ENCODE measurements at places on chromosomes 2 and 18.

- no peak for DNase-seq
Observed at GRCh38 chr2:199470672-199471442, 13.1 kb upstream of the SATB2 start.

DNA sequence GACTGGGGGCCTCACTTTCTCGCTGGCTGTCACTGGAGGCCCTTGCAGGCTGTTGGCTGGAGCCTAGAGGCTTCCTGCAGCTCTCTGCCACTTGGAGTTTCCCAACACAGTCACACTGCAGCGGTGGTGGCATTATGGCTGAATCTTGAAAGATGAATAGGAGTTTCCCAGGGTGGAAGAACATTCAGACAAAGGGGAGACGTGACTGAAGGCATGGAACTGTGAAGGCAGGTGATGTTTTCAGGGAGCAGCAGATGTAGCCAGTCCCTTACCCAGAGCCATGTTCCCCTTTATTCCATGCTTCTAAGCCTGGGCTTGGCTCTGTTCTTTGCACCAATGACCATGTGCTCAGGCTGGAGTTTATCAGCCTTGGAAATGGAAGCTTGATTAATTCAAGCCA lies 106.7 kb upstream of the BOD1L2 start:
- DNase-seq: no peak

DNA sequence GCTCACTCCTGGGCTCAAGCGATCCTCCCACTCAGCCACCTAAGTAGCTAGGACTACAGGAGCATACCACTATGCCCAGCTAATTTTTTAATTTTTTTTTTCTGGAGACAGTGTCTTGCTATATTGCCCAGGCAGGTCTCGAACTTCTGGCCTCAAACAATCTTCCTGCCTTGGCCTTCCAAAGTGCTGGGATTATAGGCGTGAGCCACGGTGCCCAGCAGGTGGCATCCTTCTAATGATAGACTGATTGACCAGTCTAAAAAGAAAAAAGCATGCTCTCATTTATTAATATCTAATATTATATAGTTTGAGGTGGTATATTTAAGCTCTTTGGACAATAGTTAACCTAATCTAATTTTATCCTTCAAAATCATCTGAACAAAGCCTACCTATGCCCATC lies 198.6 kb downstream of the CAMKMT start:
- DNase-seq: no peak

- DNase-seq: no peak
Observed at GRCh38 chr18:77210249-77210648, 39.4 kb upstream of the GALR1 start.

- DNase-seq: no peak
Observed at GRCh38 chr18:23529604-23530003, 26.3 kb downstream of the RMC1 start.

DNA sequence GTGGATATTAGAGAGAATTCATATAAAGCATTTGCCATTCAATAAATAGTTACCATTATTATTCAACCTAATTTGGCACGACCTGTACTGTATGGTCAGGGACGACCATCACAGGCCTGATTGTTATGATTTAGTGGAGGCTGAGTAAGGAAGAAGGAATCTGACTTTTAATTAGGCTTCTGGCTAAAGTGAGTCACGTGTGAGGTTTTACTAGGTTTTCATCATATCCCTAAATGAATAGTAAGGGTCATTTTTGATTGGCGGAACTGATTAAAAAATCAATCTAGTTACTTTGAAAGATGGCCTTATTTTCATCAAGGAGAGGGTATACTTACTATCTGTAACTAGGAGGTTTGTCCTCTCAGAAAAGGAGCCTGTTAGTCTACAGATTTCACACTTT lies 143.4 kb downstream of the ADCYAP1 start:
- DNase-seq: no peak

DNA sequence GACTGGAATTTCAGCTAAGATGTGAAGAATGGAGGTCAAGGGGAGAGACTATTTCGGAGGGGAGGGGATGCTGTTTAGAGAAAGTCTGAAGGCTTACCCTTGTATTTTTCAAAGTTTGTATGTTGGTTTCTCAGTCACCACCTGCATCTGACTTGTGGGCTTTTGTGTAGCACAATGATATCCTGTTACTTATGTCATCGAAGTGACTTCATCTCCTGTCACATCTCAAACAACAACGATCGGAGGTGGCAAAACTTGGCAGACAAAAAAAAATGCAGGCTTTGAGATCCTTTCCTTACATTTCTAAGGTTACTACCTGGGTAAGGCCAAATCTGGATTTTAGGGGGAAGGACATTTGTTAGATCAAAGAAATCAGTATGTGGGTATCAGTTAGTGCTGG lies 11.7 kb upstream of the CXCR4 start:
- no peak for DNase-seq

DNA sequence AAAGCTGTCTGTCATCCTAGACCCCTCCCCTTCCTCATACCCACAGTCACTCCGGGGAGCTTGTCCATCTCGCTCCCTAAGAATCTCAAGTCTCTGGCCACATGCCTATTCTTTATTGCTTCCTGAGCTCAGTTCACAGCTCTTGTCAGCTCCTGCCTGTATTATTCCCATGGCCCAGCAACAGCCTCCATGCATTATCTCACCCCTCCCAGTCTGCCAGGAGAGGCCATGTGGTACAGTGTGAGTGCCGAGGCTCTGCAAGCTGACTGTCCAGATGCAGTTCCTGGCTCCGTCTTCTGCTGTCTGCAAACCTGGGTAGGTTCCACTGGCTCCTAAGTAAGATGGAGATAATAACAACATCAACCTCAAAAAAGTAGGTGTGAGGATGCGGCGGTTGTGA lies 79.7 kb downstream of the MRPS9 start:
- no peak for DNase-seq

GRCh38 chr18:9925369-9925768 lies 11.6 kb downstream of the VAPA start:
- no peak for DNase-seq

GRCh38 chr2:46441838-46442712 lies 37.3 kb upstream of the TMEM247 start:
- DNase-seq: no peak

DNA sequence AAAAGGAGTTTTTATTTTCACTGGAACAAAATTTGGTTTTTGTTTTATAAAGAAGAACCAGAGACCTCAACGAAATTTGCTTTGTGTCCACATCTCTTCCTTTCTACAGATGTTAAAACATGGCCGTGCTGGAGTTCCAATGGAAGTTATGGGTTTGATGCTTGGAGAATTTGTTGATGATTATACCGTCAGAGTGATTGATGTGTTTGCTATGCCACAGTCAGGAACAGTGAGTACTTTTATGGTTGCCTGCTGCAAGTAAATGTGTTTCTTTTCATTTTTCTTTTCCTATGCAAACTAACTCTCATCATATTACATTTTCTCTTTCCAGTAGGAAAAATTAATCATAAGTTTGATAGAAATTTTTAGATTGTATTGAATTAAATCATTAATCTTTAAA lies 48.4 kb upstream of the TBR1 start:
- DNase-seq: no peak

DNA sequence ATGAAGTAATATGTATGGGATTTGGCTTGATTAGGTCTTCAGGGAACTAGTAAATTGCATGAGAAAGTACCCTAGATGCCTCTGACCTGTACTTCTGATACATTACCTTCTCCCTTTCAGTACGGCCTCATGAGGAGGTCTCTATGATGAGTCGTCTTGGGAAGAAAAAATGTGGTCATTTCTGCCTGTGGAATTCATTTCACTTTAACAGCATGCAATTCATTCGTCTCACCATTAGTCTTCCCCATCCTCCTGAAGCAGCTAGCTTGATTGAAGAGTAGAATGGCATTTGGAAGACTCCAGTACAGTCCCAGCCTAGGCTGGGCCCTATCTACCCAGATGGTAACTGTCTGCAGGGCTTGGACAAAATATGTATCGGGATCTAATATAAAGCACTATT lies 52.2 kb downstream of the TMX3 start:
- no peak for DNase-seq

- no peak for DNase-seq
Observed at GRCh38 chr18:61681065-61681464, 211.7 kb downstream of the RNF152 start.

DNA sequence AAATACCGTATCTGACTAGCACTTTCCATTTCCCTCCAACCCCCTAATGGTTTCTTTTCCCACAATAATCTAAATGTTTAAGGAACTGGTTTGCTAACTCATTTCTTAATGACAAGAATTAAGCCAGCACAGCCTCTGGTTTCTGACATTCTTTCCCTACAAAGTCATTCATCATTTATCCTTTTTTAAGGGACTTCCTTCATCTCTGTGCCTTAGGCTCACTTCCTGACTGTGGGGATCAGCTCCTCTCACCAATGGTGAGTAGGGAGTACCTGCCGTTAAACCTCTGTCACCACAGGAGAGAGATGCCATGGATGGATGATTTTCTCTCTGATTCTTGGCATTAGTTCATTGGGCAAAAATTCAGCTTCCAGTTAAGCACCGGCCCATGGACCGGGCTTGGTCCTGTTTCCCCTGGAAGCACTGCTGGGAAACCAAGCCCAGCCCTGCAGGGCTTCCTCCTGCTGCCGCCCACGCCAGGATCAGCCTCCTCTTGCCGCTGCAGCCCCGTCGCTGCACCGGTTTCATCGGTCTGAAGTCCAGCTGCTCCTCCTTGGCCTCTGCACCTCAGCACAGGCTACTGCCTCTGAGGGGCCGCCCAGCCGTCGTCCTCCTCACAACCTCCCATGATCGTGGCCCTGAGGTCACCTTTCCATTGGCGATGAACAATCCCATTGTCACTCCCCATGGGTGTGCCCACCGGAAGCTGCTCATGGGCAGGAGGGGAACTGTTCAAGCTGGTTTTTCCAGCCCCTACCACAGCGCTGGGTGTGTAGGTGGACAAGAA lies 64.0 kb upstream of the ZNF516 start:
- no peak for DNase-seq

DNA sequence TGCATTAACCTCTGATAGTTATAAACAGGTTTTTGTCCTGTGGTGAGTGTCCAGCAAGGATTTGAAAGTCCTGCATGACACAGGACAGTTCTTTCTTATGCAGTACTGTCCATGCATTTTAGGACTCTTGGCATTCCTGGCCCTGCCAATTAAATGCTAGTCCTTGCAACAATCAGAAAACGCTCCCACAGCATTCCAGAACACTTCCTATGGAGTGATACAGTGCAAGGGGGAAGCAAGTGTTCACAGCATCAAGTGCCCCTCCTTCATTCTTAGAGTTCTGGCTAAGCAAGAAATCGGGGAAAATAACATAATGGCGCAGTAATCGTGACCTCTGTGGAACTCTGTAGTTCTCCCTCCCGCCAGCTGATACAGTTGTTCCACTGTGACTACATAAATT lies 62.9 kb downstream of the ARHGAP28 start:
- no peak for DNase-seq

GRCh38 chr2:151819920-151820319 lies 8.3 kb downstream of the ARL5A start:
- DNase-seq: no peak

DNA sequence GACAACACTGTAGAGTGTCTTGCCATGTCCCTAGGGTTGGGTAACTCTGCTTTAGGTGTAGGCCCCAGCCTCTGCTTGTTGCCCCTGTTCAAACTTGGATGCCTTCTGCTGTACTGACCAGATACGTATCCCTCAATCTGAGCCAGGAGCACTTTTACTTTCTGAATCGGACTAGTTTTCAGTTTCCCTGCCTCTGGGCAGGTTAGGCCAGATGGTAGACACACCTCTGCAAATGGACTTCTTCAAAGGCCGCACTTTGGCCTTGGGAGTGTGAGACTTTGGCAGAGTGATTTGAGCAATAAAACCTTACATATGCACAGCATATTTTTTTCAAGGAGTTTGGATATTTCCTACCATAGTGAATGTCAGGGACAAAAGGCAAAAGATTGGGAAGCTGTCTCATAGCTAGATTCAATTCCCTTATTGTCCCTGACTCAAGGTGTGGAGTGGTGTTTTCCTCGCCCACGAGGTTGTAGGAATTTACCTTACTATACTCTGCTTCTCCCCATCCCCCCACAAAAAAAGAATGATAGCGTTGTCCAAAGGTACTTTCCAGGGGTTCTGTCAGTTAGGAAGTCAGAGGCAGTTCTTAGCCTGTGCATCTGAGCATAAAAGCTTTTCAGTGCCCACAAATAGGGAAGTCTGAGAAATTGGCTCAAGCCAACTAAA lies 15.3 kb upstream of the PARD3B start:
- DNase-seq: no peak

DNA sequence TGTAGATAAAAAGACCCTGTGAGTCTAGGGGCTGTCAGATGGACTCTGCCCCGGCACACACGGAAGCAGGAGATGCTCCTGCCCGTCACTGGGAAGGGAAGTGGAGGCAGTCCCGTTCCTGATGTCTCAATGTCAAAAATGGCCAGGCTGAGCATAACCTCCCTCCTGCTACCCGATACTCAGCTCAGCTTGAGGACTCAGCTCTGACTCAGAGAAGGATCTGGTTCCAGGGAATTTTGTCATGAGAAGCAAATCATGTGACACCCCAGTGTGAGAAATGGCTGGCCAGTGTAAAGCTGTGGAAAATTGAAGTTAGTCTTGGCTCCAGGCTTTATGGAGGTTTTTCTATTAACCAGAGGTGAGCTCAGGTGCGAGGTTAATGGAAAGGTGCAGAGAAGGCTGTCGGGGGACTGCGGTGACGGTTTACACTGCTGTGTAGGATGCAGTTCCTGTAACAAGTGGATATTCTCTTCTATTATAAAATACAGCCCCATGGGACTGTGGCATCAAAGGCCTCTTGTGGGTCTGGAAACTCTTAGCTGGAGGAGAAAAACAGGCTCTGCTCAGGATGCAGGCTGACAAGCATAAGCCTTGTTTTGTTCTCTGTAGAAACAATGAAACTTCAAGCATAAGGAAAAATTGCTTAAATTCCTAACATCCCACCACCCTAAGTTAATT lies 24.7 kb upstream of the AGAP1 start:
- no peak for DNase-seq

- no peak for DNase-seq
Observed at GRCh38 chr2:100902817-100903405, 83.0 kb downstream of the NPAS2 start.

- DNase-seq: no peak
Observed at GRCh38 chr2:162720559-162721271, 117.9 kb downstream of the KCNH7 start.

DNA sequence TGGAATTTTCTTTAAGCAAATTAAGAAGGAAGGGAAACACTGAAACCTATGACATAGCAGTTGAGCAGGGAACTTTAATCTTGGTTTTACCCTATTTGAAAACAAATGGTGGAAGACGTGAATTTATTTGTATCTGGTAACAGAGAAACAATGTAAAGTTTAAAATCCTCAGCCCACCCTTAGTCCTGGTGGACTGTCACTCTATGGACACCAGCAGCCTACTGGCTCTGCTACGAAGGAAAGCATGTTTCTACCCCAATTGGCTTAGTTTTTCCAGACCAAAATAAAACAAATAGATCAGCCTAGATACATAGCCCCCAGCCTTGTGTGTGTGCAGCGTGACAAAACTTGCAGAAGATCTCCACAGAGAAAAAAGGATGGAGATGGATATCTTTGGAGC lies 7.4 kb downstream of the ZEB2 start:
- DNase-seq: no peak

- DNase-seq: no peak
Observed at GRCh38 chr2:54240515-54241469, 15.2 kb downstream of the TSPYL6 start.

- DNase-seq: no peak
Observed at GRCh38 chr2:121473512-121473911, 57.2 kb upstream of the RNU4ATAC start.

GRCh38 chr2:69764286-69765095 lies 22.6 kb downstream of the ANXA4 start:
- no peak for DNase-seq

- no peak for DNase-seq
Observed at GRCh38 chr18:5334456-5335075, 39.0 kb upstream of the ZBTB14 start.

- DNase-seq: no peak
Observed at GRCh38 chr2:241413929-241414580, 58.0 kb downstream of the FARP2 start.
